ENCODE measurements at places on chromosomes 3 and 15.

GRCh38 chr15:70698836-70699390 lies 64.4 kb downstream of the UACA start:
- DNase-seq, result no peak

- DNase-seq, result no peak
Observed at GRCh38 chr3:182787302-182788036, 5.8 kb upstream of the ATP11B start.

GRCh38 chr15:93451265-93451664 lies 362.3 kb upstream of the RGMA start:
- no peak for DNase-seq

- DNase-seq, result no peak
Observed at GRCh38 chr15:86608461-86609205, 529.0 kb downstream of the AGBL1 start.

GRCh38 chr15:87755226-87755625 lies 501.3 kb downstream of the NTRK3 start:
- no peak for DNase-seq

DNA sequence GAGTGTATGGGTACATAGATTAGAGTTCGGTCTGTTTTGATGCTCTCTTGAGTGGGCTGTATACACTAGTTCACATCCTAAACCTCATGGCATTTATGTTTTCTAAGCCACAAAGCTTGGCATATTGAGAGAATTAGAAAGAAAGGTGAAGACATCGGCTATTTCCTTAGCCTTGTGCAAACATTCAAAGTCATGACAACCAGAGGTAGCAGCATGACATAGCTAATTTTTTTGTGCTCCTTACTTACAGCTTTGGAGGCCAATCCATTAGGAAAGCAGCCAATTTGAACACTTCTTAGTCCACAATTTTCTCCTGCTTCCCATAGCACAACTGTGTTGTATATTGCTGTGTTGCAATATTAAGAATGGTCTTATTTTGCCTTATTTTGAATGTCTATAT lies 21.5 kb upstream of the AADAC start:
- no peak for DNase-seq

GRCh38 chr3:184261854-184262763 lies 756 bp upstream of the CAMK2N2 start:
- no peak for DNase-seq

- no peak for DNase-seq
Observed at GRCh38 chr15:46955576-46955975, 761.7 kb upstream of the SEMA6D start.

DNA sequence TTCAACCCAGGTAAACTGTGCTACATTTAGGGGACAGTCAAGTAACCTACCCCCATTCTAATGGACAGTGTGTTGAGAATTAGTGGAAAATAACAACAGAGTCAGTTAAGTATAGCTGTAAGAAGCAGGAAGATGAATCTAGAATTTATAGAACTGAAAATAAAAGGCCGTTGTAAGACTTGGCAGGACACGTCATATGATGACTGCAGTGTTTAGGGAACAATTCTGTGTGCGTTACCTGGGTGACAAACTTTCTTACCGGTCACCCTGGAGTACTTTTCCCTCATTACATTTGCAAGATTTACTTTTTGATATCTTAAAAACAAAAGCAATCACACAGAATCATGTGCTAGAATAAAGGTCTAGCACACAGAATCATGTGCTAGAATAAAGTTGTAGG lies 536.3 kb upstream of the ZNF717 start:
- no peak for DNase-seq

DNA sequence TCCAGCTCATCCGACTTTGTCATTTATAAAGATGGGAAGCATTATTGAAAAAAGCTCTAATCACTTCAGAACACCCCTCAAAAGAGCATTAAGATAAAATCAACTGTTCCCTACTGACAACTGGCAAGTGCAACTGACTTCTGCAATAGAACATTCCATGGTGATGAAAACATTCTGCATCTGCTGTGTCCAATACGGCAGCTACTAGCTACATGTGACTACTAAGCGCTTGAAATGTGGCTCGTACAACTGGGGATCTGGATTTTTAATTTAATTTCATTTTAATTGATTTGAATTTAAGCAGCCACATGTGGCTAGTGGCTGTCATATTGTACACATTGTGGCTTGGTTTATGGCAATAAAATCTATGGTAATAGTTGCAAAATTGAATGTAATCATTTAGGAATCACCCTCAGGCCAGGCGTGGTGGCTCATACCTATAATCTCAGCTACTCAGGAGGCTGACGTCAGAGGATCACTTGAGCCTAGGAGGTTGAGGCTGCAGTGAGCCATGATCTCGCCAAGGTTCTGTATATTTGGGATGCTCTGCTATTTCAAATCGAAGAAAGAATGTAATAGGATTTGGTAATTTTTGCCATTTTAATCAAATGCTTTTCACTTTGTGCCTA lies 390.3 kb downstream of the GABRB3 start:
- DNase-seq, result no peak

DNA sequence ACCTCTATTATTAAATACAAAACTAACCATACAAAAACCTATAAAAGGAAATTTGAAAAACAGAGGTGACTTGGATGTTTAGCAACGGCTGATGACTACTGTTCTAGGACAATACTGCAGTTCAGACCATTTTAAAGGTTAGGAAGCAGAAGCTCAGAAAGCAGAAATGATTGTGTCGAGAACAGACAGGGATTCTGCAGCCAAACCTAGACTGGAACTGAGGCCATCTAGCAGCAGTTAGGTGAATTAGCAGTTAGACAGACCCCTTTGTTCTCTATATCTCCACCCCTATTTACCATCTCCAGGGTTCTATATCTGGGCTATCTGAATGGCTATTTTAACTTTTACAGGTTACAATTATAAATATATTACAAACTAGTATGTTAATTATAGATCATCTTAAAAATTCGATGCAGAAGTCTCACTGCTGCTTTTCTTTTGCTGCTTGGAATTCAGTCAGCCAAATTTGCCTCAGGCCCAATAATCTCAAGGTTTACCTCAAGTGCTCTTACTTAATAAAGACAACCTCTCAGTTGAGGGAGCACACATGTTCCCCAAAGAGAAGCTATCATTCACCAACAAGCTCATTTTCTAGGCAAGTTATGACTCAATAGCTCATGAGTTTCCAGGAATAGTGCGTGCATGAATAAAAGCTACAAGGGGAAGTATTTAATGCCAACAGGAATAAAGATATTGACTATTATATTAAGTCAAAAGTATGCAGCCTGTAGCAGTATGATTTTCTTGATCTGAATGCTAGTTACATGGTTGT lies 9.3 kb upstream of the IL1RAP start:
- DNase-seq, result no peak

GRCh38 chr15:57463360-57463759 lies 87.1 kb downstream of the CGNL1 start:
- no peak for DNase-seq

DNA sequence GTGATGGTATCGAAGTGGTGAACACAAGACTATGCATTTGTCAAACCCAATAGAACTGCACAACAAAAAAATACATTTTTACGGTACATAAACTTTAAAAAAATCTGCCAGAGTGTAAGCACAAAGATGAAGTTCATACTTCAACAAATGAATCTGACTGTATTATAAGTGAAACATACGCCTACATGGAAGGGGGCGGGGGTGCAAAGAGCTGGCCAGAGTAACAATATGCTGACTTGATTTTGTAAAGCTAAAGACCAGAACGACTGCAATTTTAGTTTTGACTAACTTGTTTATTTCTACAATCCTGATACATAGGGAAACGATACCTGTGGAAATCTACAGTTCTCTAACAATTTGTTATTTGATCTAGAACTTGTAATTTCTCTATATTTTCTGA lies 426.0 kb downstream of the GABRG3 start:
- DNase-seq, result no peak

GRCh38 chr15:40955141-40955903 lies 2.1 kb downstream of the CHAC1 start:
- DNase-seq, result no peak

DNA sequence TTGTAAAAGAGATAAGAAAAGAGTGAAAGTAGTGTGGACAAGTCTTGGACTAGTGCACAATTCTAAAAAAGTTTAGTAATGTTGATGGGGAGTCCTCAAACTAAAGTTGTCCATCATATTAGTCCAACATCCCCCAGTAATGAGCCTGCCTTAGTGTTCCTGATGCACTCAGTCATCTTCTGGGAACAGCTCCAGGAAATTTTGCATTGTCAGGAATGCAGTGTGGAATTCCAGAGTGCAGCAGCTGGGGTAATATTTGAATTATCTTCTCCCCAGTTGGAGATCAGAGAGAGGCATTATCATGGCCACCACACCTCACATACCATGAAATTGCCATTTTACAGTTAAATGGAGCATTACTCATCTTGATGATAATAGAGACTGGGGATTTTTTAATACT lies 528.8 kb upstream of the NAALADL2 start:
- peak; percentile 51 for DNase-seq

DNA sequence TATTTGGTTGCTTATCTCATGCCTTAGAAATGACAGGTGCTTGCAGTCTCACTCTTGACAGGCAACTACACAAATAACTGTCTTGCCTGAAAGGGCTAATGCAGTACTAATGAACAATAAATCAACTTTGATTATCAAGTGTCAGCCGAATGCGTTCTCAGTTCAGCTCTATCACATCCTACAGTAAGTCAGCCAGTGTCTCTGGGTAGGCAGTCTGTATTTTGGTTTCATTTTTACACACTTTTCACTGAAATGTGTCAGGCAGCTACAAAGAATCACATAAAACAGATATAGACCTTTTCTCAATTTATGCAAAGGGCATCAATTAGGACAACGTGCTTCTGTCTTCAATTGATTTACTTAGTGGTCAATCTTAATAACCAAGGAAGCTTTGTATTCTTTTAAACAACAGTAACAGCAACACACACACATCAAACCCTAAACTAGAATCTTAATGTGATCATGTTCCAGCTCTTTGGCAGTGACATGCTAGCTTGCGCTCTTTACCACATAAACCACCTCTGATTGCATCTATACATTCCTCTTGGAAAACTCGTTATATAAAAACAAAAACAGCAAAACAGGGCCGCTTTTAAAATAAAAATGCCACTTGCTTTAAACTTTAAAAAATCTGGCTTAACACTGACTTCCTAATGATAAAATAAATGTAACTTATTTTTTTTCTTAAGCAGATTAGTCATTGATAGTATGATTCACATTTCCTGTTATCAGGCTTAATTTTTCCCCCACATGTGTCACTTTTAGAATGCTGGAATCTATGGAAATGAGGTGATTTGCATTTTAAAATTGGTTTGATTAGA lies 520.4 kb downstream of the FOXP1 start:
- DNase-seq, result no peak

Data from AG04450 (cell line).